ENCODE measurements at places on chromosomes 2 and 18.

DNA sequence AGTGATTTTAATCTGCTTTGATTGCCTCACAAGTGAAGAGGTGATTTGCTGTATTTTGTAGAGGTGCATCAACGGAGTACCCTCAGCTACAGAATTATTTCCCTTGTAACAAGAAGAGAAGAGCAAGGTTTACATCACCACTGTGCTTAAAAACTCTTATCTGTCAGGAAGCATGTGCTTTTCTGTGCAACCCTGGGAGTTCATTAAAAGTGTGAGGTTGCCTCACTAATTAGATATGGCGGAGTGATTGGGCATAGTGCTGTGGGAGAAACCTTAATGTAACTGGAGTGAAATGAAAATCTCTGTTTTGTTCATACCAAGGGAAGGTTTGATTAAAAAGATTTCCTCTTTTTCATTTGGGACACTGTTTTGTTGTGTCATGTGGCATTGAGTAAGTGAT lies 544.7 kb downstream of the PARD3B start:
- DNase-seq = no peak

- DNase-seq = no peak
These were observed 1050.7 kb upstream of the PIK3C3 start for GRCh38 chr18:40904295-40904694.

- no peak for DNase-seq
These were observed 155.1 kb downstream of the SS18 start for GRCh38 chr18:25935356-25935755.

DNA sequence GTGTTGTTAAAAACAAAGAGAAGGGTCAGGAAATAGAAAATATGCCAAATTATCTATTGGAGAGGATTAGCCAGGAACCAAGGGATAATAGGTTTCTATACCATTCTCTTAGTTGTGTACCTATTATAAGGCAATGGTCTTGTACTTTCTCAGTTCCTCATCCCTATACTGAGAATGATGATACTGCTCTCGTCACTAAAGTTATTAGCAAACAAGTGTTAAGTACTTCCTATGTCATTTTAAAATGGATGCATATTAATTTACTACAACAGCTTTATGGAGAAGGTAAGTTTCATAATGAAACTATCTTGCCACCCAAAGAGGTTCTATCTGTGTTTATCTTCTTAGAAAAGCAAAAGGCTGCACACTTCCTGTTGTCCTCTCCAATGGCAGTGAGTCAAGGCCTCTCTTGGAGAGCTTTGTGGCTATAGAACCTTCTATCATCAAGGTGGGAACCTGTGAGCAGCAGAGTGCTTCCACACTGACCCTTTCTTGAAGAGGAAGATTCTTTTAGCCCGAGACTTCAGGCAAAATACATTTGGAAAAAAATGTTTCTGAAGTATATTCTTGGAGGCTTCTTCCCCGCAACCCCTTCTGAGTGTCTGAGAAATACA lies 460.7 kb upstream of the FANCL start:
- no peak for DNase-seq

GRCh38 chr2:82641598-82642180 lies 1817.4 kb downstream of the SUCLG1 start:
- DNase-seq = no peak

DNA sequence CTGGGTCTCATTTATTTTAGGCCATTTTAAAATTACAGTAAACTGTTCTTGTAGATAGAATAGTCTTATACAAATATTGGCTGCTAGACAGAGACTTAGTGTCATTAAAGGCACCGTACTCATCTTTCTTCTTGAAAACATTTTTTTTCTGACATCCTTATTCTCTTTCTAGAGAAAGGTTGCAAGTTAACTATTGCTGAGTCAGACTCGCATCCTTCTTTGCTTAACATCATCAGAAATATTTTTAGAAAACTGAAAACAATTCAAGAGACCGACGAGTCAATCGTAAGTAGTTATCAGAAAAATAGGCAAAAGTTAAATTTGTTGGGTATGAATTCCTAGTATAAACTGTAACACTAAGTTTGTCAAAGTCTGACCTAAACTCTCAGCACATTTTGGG lies 72.2 kb downstream of the HNMT start:
- no peak for DNase-seq

DNA sequence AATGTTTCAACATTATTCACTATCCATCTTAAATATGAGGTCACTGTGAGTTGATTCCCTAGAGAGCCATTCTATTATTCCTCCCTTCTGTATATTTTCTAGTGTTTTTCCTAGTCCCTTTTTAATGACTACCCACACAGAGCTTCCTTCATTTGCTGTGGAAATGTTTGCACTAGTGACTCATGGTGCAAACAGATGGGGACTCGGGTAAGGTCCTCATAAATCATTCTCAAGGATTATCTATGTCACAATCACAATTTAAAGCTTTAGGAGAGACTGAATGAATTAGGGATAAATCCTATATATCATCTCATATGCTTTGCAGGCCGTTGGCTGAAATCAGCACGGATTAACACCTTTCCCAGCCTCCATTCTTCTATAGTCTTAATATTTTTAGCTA lies 159.6 kb downstream of the DCC start:
- no peak for DNase-seq

GRCh38 chr2:27754138-27754588 lies 17.4 kb upstream of the MRPL33 start:
- no peak for DNase-seq

DNA sequence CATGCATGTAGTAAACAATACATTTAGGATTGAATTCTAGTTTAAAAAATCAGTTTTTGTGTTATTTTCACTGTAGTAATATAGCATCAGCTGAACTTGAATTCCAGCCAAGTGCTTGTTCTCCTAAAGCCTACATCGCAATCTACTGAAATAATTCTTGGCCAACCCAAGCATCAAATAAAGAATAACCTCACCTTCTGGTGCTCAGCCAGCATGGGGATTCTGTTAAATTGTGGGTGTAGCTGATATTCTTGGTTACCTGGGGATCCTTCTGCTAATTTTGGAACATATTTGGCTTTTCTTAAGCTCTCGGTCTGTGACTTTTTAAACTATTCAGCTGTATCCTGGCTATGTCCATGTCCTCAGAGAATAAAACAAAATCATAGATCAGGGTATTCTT lies 248.8 kb downstream of the NRXN1 start:
- DNase-seq = peak; percentile 40

DNA sequence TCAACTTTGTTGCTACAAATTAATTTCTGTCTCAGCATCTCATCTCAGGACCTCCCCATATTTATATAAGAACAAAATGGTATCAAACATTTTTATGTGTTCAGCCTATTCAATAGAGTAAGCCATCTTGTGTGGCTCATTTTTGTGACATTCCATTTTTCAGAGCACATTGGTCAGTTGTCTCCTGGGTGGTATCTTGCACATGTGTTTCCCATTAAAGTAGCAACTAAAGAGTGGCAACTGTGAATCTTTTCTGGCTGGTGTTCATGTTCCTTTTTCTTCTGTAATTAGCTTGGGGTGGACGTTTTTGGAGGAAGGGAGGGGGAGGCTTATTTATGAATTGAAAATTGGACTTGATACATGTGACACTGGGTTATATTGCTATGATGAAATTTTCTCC lies 45.4 kb upstream of the EFEMP1 start:
- DNase-seq = no peak

DNA sequence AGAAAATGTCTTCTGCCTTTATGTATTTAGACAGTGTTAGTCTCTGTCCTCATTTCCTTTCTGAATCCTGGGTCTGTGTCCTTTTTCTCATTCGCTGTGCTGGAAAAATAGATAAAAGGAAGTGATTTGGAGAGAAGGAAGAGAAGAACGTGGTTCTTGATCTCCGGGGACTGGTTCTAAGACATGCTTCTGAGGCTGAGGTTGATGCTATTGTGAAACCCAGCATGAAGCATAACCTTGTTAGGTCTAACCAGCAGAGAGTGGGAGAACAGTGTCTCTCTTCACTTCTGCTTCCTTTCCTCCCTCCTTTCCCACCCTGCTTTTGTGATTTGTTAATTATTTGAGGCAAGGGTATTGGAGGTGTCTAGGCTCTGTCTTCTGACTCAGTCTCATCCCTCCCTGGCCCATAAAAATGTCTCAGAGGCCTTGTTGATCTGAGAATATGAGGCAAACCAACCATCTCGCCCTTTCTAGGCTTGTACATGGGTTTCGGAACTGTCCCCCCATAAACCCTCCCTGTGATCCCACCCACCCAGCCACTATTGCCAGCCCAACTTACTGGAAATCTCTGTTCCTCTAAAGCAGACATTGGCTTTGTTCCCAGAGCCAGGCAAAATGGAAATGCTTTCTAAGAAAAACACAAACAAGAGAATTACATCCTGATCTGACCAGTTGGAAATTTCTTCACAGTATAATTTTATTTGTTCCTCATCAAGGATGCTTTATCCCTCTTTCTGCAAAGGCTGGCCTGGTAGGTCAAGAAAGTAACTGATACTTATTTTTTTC lies 360.6 kb upstream of the TNP1 start:
- DNase-seq = no peak

GRCh38 chr2:114810092-114810491 lies 367.7 kb downstream of the DPP10 start:
- no peak for DNase-seq

- DNase-seq = no peak
These were observed 119.8 kb downstream of the MAPK4 start for GRCh38 chr18:50679656-50680055.

GRCh38 chr2:64342195-64343099 lies 111.5 kb upstream of the LGALSL start:
- no peak for DNase-seq

DNA sequence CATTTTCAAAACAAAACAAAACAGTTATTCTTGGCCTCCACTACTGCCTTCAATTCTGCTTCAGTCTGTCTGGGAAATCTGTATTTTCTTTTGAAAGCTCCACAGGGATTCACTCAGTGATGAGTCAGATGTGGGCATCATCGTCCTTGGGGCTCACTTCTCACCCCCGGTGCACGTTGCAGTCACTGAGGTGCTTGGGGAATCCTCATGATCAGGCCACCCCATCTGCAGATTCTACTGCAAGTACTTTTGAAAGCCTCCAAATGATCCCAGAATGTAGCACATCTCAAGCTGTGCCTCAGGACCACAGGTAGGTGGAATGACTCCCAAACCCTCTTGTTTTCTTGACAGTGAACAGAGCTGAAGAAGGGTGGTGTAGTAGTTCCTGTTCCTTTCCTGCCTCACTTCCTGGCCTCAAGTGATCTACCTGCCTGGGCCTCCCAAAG lies 34.3 kb downstream of the LPIN2 start:
- DNase-seq = no peak

GRCh38 chr18:60228609-60229595 lies 143.7 kb downstream of the MC4R start:
- DNase-seq = no peak

DNA sequence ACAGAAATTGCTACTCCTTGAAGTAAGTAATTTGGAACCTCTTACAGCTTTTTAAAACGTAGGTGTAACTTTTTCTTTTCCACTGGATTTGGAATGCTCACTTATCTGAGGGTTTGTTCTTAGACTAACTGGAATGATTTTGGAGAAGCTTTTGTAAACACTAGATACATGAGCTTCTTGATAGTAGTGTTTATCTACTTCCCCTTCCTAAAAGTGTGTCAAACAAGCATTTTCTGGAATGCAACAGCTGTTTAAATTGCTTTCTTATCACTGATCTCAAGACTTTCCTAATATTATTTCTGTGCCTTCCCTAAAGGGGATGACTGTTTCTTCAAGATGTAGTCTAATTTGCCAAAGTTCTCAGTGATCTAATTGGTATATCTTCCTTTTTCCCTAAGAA lies 282.6 kb downstream of the CCDC178 start:
- no peak for DNase-seq

DNA sequence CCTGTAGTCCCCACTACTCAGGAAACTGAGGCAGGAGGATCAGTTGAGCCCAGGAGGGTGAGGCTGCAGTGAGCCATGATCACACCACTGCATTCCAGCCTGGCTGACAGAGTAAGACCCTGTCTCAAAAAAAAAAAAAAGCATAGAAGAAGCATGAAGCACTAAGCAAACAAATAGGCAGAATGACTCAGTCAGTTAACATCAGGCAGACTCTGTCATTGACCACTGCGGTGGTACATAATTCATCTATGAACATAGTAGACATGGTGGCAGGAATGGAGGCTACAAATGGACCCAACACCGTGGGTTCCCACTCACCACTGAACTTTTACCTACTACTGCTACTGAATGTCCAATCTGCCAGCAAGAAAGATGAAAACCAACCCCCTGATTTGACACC lies 7.6 kb upstream of the ASXL2 start:
- DNase-seq = no peak

DNA sequence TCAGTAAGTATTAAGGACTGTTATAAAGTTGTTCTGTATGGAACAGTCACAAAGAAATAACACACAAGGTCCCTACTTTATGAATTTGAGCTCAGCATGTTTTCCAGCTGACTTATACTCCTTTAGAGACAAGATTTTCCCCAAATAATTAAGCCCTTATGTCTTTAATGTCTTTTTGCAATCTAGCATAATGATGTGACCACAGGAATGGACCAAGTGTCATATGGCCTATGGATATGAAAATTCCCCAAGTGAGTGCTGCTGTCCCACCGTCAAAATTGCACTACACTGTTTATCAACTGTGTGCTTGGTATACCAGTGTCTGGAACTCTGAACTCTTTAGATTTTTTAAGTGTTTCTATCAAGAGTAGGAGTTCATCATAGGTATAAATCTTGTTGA lies 369.6 kb downstream of the PID1 start:
- DNase-seq = no peak

DNA sequence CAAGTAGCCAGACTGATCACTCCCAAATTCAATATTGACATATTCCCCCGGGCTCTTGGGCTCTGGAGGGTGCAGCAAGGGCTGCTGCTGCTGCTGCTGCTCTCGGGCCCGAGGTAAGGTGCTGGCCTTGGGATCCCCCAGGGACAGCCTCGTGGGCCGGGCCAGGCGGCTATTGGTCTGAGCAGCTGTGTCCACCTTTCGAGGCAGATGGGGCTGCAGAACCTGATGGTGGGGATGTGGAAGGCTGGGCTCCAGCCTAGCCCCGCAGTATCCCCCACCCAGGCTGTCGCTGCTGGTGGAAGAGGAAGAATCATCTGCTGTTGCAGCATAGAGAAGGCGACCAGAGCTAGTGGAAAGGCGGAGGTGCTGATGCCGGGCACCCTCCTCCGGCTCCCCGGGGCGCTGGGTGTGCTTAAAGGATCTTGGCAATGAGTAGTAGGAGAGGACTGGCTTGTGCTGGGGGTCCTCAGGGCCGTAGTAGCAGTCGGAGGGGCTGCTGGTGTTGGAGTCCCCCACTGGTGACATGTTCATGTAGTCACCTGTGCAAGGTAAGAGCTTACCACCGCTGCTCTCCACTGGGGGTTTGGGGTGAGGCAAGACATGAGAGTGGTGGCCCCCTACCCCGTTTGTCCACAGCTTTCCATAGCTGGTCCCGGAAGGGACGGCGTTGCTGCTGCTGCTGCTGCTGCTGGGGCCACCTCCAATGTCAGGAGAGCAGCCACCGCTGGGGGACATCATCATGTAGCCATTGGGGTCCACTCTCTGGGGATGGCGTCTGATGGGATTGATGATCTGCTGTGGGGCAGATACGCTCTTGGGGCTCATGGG lies 3.4 kb downstream of the IRS1 start:
- no peak for DNase-seq

- DNase-seq = no peak
These were observed 148.3 kb downstream of the LAMA3 start for GRCh38 chr18:23837591-23837990.

- no peak for DNase-seq
These were observed 96.8 kb upstream of the TRIB2 start for GRCh38 chr2:12619975-12620374.

- DNase-seq = no peak
These were observed 39.9 kb downstream of the CYRIA start for GRCh38 chr2:16625759-16626158.
